ENCODE measurements at places on chromosomes 7 and 10.

- H3K27me3 ChIP-seq: no peaks in the 10 kb centered on the region
- DNase-seq: no peak
- H3K27ac ChIP-seq: no peak overlapping the region
- H3K36me3 ChIP-seq: peaks cover 11% of the 10 kb centered on the region
- H3K4me3 ChIP-seq: no peak overlapping the region
Observed at GRCh38 chr10:21995557-21995956, 8.0 kb downstream of the DNAJC1 start.

DNA sequence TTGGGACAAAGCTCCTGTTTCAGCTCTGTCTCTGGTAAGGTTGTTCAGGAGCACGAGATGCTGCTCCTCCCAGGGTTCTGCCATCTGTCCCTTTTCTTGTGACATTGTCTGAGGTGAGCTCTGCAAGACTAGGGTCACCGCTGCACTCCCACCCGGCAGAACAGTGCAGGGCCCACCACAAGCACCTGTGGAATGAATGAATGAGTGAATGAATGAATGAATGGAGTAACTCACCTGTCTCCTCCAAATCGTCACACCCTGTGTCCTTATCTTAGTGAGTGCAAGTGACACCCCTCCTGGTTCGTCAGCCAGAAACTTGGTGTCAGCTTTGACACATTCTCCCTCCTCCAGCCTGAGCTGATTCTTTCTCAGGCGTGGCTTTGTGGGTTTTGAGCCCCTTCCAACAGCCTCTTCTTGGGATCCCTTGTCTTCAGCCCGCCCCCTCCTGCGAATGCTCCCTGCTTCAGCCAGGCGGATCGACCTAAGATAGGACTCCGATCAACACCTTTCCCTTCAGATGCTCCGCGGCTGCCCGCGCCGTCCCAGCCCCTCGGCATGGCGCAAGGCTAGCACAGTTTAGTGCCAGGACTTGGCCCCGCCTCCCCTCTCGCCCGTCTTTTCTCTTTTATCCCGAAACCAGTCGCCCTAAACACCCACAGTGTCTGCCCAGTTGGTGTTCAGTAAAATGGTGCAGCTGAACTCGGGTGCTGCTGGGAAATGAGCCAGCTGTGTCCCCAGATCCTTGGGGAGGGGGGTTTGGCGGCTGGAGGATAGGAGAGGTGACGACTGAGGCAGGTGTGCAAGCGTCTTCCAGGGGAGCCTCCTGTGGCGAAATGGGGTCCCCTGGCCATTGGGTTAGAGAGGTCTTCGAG is 89.3 kb downstream of the BEND7 start:
- H3K27me3 ChIP-seq: peaks cover 34% of the 10 kb centered on the region
- peaks cover 8% of the 10 kb centered on the region for H3K4me1 ChIP-seq
- no peaks in the 10 kb centered on the region for H3K36me3 ChIP-seq

DNA sequence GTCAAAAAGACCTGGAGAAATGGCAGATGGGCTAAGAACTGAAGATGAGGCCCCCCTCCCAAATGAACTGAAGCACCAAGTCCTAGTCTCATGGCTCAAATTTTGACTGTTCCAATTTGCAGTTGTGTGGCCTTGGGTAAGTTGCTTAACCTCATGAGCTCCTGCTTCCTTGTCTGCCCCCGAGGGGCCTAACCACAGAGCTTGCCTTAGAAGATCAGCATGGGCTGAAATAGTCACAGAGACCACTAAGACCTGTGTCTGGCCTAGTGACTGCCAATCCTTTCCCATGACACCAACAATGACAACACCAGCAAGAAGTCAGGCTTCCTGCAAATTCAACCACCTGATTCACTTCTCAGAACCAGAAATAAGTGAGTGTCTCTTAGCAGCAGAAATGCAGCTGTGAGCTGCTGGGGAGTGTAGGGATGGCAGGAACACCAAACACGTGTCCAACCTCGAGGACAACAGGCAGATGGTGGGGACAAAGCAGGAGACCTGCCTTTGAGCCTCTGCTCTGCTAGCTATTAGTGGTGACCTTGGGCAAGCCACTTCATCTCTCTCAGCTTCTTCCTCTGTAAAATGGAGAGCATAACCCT is 23.7 kb downstream of the CRHR2 start:
- H3K4me1 ChIP-seq: no peaks in the 10 kb centered on the region
- no peaks in the 10 kb centered on the region for H3K36me3 ChIP-seq
- DNase-seq: no peak
- H3K27me3 ChIP-seq: peaks cover 2% of the 10 kb centered on the region
- H3K27ac ChIP-seq: no peak overlapping the region

DNA sequence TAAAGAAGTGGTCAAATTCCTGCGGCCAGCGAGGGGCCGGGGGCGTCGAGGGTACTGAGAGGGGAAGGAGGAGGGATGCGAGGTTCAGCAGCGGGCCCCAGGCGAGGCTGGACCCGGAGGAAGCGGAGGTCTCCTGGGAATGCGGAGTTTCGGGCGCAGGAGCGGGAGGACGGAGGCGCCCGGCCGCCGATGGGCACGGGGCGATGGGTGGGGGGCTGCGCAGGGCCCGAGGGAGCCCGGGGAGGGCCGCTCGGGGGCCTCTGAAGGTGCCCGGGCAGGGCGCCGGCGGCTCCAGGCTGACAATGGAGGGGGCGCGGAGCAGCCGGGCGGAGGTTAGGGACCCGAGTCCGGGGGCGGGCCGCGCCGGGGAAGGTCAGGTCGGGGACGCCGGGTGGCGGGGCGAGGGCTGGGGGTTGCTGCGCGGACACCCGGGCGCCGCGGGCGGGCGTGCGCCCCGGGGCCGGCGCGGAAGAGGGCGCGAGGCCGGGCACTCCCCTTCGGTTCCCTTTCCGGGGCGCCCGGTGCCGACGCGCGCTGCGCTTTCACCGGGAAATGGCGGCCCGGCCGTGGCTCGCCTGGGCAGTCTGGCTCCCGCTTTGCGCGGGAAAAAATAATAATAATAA is 683 bp downstream of the MACROH2A2 start:
- peaks cover 9% of the 10 kb centered on the region for H3K4me1 ChIP-seq
- H3K27ac ChIP-seq: no peak overlapping the region
- H3K27me3 ChIP-seq: peaks cover 55% of the 10 kb centered on the region
- peak overlapping the region; percentile 88 for H3K4me3 ChIP-seq
- peaks cover 1% of the 10 kb centered on the region for H3K36me3 ChIP-seq
- no peak for DNase-seq

DNA sequence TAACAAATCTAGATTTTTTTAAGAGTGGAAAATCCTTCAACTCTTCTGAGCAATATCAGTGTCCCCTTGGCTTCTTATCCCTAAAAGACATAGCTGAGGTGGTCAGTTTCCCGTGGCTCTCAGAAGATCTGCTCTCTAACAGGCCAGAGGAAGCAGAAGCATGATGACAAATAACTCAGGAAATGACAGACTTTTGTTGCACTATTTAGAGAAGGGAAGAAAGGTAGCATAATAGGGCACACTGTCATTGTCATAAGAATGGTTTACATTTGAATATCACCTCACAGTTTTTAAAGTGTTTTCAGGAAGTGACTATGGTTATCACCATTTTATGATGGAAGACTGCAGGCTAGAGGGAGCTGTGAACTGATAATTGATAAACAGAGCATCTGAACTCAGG is 33.6 kb upstream of the RAPGEF5 start:
- DNase-seq: no peak
- no peaks in the 10 kb centered on the region for H3K36me3 ChIP-seq
- H3K4me1 ChIP-seq: no peaks in the 10 kb centered on the region
- no peak overlapping the region for H3K27ac ChIP-seq

DNA sequence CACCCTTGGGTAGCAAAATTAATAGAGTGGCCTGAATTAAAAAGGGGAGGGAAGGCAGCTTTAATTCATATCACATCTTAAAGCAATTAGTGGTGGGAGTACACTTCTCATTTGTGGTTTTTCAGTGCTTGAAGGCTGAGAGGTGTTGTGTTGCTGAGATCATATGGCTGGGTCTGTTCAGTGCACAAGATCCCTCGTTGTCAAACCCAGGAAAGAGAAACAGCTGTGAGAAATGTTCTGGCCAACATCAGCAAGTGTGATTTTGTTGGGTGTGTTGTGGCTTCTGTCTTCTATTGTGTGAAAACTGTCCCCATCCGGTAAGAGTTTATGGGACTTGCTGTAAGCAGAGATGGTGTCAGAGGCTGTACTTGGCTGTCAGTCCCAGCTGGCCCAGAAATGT is 197.9 kb upstream of the BMPER start:
- no peak for DNase-seq
- H3K27ac ChIP-seq: no peak overlapping the region
- H3K36me3 ChIP-seq: no peaks in the 10 kb centered on the region
- peaks cover 2% of the 10 kb centered on the region for H3K27me3 ChIP-seq

GRCh38 chr7:146635205-146636032 is 518.8 kb downstream of the CNTNAP2 start:
- no peaks in the 10 kb centered on the region for H3K4me1 ChIP-seq
- H3K4me3 ChIP-seq: no peak overlapping the region
- H3K27ac ChIP-seq: no peak overlapping the region
- H3K27me3 ChIP-seq: no peaks in the 10 kb centered on the region
- no peaks in the 10 kb centered on the region for H3K36me3 ChIP-seq

DNA sequence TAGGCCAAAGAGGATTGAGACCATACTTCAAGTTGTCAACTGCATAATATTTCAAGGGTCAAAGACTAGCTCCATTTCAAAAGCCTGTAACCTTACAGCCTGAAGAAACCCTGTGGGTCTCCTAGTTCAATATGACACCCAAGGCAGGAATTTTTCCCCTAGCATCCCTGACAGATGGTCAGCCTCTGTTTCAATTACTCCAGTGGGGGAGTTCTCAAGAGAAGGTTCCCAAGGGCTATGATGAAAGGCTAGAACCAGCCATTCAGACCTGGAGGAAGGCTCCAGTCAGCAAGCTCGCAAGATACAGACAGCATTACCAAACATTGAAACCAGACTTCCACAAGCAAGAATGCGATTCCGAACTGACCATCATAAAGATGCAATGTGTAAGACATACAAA is 1.6 kb downstream of the HTR7 start:
- no peak overlapping the region for H3K27ac ChIP-seq
- H3K4me1 ChIP-seq: peaks cover 17% of the 10 kb centered on the region
- peaks cover 62% of the 10 kb centered on the region for H3K27me3 ChIP-seq
- peak overlapping the region; percentile 58 for H3K4me3 ChIP-seq

DNA sequence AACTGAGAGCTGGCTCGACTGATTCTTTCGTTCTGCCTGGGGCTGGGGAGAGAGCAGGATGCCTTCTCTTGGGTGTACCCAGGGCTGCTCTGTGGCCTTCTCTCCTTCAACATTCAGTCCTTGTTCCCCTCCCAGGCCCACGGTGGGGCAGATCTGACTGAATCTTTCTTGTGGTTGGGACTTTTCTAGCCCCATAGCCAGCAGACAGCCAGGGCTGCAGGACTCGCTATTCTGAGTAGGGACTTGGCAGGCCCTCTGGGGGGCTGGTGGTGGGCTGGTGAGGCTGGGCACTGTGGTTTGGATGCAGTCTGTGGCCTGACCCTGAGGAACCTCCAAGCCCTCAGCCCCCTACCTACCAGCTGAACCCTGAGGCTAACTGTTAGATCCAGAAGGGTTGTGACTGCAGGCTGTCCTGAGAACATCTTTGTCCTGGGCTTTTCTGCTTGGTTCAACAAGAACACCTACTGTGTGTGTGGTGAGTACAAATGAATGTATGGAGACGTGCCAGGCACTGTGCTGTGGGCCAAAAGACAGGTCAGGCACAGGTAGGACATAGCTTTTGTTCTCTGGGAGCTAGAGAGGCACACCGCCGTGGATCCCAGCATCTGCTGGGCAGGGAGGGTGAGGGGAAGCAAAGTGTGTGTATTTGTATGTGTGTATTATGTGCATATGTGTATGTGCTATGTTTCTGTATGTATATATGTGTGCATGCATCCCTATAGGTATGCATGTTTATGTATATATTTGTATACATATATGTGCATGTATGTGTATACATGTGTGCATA is 2.1 kb upstream of the PALD1 start:
- DNase-seq: no peak
- H3K4me3 ChIP-seq: no peak overlapping the region
- H3K27ac ChIP-seq: no peak overlapping the region
- H3K36me3 ChIP-seq: no peaks in the 10 kb centered on the region
- peaks cover 49% of the 10 kb centered on the region for H3K27me3 ChIP-seq

DNA sequence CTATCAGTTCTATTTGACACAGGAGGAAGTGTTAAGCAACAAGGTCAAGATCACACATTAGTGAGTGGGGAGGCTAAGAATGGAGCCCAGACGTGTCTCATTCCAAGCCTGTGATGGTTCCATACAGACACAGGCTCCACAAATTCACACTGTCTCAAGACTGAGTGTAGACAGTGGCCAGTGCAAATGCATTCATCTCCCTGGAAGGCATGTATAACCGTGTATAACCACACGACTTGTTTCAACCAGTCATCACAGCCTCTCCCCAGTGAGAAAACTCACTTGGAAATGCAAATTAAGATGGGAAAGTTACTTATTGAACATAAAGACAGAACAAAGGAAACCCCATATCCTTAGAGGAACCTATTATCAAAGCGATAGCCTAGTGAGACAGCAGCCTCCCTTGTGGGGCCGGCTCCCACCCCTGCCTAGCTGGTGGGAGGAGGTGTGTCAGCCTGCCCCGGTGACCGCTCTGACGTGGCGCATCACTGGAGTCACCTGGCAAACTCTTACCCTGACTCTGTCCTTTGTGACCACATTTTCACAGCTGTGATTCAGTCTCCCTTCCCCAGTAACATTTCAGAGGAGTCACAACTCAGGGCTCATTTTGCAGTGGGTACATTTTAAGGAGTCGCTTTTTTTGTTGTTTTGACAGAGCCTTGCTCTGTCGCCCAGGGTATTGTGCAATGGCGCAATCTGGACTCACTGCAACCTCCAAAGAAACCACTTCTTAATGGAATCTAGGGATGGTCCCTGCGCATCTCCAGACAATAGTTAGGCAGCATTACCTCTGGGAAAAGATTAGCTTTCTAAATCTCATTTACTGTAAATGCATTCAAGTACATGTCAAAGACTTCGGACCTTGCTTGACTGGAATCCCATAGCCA is 126.6 kb upstream of the PARD3 start:
- no peak for DNase-seq
- H3K4me3 ChIP-seq: no peak overlapping the region
- H3K36me3 ChIP-seq: no peaks in the 10 kb centered on the region
- no peaks in the 10 kb centered on the region for H3K4me1 ChIP-seq

- no peaks in the 10 kb centered on the region for H3K36me3 ChIP-seq
- no peak overlapping the region for H3K27ac ChIP-seq
- H3K27me3 ChIP-seq: peaks cover 5% of the 10 kb centered on the region
- no peak for DNase-seq
- no peaks in the 10 kb centered on the region for H3K4me1 ChIP-seq
Observed at GRCh38 chr7:1382553-1383397, 76.5 kb downstream of the MICALL2 start.

- H3K4me1 ChIP-seq: no peaks in the 10 kb centered on the region
- no peak overlapping the region for H3K4me3 ChIP-seq
- peaks cover 7% of the 10 kb centered on the region for H3K27me3 ChIP-seq
- no peaks in the 10 kb centered on the region for H3K36me3 ChIP-seq
- no peak overlapping the region for H3K27ac ChIP-seq
Observed at GRCh38 chr10:123502983-123503382, 163.2 kb upstream of the GPR26 start.

All from activated T-helper 1 cell treated with anti-CD3 and anti-CD28 coated beads, Interleukin-12 subunit alpha, Interleukin-12 subunit beta, Interleukin-2, Interleukin-4 antibody, amounts not matched to agents 30 ng/mL and 10 ng/mL and 1 ng/mL, durations not matched to agents 14 hours and 24 hours and 36 hours (primary cell).